Left lung (tissue), 14 donors: ENCODE measurements at places on chromosomes 3 and 15. TPM values are rescaled to one million over a fixed set of nuclear protein-coding genes. Genes with fewer than 3 reads are reported as not detected.

The PATL2 gene
- total RNA-seq: 3.8 TPM

The RBP2 gene
- not detected for total RNA-seq

The FBLN2 gene
- total RNA-seq: 69.8 TPM

The LRRIQ4 gene
- total RNA-seq: 0.18 TPM

The NANOGP8 gene
- 0.60 TPM for total RNA-seq

The LINGO1 gene
- 3.4 TPM for total RNA-seq

The SLC22A13 gene
- 0.32 TPM for total RNA-seq
